ENCODE measurements at places on chromosomes 12 and 14. TPM values are rescaled to one million over a fixed set of nuclear protein-coding genes. Genes with fewer than 3 reads are reported as not detected.
A peak's percentile ranks its signal among the peaks of the same experiment; 100 is the strongest.

DNA sequence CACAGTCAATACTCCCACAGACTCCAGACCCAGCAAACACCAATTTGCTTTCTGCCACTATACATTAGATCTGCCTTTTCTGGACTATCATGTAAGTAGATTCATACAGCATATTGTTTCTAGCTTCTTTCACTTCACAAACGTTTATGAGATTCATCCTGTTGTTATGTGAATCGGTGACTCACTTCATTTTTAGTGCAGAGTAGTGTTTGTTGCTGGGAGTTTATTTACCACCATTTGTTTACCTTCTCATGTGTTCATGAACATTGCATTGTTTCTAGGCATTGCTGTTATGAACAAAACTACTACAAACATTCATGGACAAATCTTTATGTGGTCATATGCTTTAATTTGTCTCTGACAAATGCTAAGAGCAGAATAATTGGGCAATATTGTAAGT lies 807.8 kb upstream of the TMEM132C start:
- peak; percentile 38 for DNase-seq

DNA sequence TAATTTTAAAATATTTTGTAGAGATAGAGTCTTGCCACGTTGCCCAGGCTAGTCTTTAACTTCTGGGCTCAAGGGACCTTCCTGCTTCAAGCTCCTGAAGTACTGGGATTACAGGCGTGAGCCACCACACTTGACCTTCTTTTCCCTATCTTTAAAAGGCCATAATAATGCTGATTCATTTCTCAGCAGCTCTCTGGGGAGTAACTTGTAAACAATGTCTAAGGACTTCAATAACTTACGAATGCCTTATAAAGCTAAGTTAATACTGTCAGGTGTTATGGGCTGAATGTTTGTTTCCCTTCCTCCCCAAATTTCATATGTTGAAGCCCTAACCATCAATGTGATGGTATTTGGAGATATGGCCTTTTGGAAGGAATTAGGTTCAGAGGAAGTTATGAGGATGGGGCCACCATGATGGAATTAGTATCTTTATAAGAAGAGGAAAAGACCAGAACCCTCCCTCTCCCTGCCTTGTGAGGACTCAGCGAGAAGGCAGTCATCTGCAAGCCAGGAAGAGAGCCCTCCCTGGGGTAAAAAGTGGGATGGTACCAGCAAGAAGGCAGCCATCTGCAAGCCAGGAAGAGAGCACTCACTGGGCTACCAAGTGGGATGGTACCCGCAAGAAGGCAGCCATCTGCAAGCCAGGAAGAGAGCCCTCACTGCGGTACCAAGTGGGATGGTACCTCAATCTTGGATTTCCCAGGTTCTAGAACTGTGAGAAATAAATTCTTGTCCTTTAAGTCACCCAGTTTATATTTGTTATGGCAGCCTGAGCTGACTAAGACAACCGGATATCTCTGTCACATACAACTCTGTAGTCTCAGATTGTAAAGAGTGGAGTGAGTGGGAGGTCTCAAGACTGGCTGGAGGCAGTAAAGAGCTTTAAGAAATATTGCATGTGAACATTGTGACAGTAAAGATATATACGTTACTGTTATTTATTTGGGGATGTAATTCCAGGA lies 16.3 kb upstream of the YBX3 start:
- peak; percentile 58 for DNase-seq

The MYF6 gene
- total RNA-seq = not detected

The OR6C6 gene
- total RNA-seq = not detected

DNA sequence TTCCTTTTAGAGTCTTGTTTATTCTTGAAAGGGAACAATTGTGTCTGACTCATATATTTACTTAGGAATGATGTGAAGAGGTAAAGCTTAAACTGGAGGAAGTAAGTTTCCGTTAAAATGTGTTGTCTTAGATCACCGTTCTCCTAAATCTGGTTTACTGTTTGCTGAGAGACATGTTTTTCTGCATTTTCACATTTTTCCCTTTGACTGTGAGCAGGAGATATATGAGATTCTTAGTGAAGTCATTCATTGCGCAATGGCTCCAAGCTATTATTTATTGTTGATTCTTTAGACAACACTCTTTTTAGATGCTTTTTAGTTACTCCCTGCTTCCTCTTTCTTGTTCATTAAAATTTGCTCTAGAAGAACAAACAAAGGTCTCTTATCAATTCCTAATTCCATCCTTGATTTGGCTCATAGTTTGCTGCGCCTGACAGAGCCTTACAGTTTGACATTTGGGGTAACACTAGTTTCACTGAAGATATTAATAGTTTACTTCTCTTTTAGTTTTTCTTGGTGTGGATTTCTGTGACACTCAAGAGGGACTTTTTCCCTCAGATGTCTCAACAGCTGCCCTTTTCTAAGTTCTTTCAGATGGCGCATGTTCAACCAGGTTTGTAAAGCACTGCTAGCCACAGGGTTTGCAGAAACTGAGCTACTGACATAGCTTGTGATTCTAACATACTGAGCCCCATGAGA lies 11.4 kb downstream of the CLECL1 start:
- DNase-seq = peak; percentile 56

DNA sequence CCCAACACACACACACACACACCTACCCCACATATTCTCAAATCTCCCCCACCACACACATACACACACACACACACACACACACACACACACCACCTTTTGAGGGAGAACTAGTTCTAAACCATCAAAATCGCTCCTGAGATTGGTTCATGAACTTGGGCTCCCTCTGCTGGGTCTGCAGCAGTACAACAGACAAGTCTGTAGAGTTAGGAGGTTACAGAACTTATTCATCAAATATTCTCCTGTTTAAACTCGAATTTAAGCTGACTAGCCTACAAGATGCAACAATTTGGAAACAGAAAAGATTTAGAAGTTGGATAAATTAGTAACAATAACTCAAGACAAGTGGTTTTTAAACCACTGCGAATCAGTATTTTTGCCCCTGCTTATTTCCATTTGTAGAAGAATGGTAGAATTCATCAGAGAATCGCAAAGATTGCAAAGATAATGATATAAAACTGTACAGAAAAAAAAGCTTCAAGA lies 136.4 kb upstream of the USP15 start:
- peak; percentile 26 for DNase-seq

The ANKS1B gene
- 4.1 TPM for total RNA-seq

- DNase-seq = no peak
Measured at GRCh38 chr14:96629558-96630222, 127.5 kb downstream of the PAPOLA start.

DNA sequence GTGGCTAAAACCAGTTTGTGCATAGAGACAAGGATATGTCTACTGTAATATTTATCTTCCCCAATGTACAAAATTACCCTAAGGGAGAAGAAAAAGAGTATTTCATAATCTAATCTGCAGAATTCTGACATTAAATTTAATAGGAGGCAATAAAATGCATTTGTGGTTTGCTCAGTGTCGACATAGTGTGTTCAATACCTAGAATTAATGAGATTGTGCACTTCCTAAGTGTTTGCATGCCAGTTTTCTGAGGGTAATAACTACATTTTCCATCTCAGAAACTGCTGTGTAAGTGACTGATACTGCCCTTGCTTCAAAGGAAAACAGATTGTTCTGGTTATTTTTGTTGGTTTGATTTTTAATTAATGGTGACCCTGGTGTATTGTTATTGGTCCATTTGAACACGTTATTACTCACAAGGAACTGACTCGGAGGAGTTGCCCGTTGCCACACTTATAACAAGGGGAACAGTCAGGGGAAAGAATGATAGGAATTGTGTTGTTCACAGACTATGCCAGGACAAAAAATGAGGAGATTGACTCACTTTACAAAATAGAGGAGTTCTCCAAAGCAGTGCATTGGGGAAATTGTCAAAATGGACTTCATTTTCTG lies 960.3 kb upstream of the TMEM132C start:
- DNase-seq = peak; percentile 61

The DTX1 gene
- not detected for total RNA-seq

DNA sequence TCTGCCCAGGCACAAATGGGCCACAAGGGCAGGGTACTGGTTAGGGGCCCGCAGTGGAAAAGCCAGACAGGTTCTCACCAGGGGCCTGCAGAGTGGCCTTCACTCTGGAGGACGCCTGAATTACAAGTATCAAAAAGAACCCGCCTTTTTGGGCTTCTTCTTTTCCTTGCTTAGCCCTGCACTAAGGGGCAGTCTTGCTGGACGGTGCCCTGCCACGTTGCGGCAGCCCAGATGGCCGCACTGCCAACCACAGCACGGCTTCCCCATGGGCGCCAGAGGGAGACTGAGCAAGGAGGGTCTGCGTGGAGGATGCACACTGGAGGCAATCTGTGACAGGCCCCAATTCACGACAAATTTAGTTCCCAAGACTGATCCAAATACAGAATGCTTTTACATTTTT lies 18.3 kb upstream of the CDK2AP1 start:
- no peak for DNase-seq

The GPR68 gene
- 0.71 TPM for total RNA-seq

DNA sequence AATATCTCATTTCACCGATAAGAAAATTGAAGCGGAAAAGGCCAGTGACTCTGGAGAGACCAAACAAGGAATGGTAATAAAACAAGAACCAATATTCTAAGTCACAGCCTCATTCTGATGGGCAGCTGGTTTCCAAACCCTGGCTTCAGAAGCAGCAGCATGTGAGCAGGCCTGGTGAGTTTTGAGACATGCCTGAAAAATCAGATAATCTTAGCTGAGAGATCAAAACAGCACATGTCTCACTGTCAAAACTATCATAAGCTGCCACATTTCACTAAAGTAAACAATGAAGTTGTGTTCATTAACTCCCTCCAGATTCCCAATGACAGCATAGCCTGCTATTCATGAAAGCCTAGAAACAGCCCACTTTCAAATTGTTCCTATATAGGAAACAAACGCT lies 36.5 kb downstream of the CIT start:
- DNase-seq = no peak

DNA sequence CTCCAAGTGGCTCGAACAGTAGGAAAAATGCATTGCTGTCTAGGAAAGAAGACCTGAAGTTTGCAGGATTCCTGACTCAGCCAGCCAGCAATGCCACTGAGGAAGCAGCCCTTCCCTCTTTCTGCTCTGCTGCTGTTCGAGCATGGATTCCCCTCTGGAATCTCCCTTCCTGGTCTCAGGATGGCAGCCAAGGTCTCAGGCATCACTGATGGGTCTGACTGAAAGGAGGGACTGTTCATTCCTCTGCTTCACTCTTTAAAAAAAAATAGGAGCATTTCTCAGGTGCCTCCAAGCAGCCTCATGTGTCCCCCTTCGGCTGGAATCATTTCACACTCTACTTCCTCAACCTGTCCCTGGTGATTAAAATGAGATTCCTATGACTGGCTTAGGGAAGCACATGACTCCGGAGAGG lies 62.4 kb downstream of the SLC15A4 start:
- no peak for DNase-seq

DNA sequence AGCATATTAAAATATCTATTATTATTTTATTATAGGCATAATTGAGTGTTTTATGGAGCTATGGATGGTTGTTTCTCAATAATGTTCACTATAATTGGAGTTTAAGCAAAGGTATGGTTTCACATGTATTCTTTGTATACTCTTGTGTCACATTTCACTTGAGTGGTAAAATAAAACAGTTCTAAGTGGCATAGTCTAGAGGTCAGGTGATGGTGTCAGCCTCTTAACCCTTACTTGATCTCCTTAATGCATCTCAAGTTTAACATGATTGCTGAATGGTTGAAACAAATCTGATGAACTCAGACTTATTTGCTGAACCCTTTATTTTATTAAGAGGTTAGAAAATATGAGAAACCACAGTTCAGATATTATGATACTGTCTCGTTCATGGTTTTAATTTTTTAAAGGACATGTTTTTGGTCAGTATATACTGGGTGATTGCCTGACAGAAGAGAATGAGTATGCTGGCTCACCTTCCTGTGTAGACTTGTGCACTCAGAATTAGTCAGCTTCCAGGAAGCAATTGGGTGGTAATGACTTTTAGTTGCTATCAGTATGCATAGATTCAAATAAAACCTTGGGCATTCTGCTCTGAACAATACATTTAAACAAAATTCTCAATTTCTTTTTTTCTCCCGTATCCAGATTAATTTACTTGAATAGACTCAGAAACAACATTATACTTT lies 464.6 kb downstream of the PCNX1 start:
- DNase-seq = peak; percentile 73

GRCh38 chr14:102594514-102595175 lies 2.2 kb downstream of the RCOR1 start:
- peak; percentile 63 for DNase-seq

- no peak for DNase-seq
Measured at GRCh38 chr12:80823393-80823792, 106.7 kb downstream of the MYF5 start.

The CLEC2A gene
- not detected for total RNA-seq

GRCh38 chr14:88422047-88422446 lies 36.6 kb downstream of the SPATA7 start:
- no peak for DNase-seq

The ST8SIA1 gene
- 2.5 TPM for total RNA-seq

DNA sequence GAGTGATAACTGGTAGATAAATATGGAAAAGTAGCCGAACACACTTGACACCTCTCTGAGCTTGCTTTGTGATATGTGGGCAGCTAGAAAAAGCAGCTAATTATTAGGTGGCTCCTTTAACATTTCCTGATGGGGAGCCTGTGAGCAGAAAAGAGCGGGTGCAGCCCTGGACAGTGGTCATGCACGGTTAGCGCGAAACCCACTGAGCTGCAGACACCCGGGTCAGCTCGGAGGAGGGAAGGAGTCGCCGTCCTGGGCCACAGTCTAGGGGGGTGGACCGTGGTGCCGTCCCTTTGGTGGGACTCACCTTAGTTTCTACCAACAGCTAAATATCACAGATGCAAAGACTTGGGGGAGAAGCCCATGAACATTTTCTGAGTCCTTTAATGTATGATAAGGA lies 6.6 kb downstream of the COA8 start:
- no peak for DNase-seq

The GALNT8 gene
- total RNA-seq = not detected

The RNF212B gene
- not detected for total RNA-seq

- DNase-seq = no peak
Measured at GRCh38 chr12:106068296-106068695, 70.5 kb downstream of the NUAK1 start.

DNA sequence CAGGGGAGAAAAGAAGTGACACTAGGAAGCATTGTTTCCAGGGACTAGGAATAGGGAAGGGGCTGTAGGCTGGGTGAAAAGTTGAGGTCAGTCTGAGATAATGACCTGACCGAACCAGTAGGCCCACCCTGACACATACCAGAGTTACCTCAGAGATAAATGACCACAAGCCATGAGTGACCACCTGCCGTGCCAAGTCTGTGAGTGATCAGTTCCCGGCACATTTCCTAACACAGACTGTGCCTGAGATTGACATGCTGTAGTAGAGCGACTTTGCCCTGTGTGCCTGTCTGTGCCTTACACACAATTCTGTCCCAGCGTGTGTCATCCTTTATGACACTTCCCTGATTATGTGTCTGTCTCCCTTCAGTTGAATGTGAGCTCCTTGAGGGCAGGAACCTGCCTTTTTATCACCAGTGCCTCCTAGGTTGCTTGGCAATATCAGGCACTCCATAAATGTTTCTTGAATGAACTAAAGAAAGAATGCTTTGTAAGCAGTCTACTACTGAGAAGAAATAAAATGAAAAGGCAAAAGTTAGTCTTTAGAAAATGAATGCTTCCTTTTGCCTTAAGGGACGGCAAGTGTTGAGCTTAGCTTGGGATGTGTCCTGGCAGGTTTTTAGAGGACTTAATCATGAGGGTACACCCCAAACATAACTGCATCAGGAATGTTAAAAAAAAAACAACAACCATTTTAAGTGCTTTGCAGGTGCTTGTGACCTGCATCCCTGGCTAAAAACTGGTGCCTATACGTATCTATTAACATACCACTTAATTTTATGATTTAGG lies 9.6 kb upstream of the SSPN start:
- no peak for DNase-seq

The LRRC10 gene
- total RNA-seq = not detected

The RD3L gene
- not detected for total RNA-seq

The RHEBL1 gene
- 4.5 TPM for total RNA-seq

- DNase-seq = no peak
Measured at GRCh38 chr12:4145990-4146859, 127.3 kb upstream of the CCND2 start.
